Naive thymus-derived CD4-positive, alpha-beta T cell (primary cell): ENCODE measurements at places on chromosomes 12 and 14.

GRCh38 chr12:30021051-30021833, 237.5 kb upstream of the TMTC1 start:
- DNase-seq = no peak

GRCh38 chr12:104505095-104505818, 48.5 kb downstream of the CHST11 start:
- DNase-seq = no peak

- DNase-seq = no peak
Observed at GRCh38 chr14:49189375-49189774, 396.8 kb downstream of the RPS29 start.

DNA sequence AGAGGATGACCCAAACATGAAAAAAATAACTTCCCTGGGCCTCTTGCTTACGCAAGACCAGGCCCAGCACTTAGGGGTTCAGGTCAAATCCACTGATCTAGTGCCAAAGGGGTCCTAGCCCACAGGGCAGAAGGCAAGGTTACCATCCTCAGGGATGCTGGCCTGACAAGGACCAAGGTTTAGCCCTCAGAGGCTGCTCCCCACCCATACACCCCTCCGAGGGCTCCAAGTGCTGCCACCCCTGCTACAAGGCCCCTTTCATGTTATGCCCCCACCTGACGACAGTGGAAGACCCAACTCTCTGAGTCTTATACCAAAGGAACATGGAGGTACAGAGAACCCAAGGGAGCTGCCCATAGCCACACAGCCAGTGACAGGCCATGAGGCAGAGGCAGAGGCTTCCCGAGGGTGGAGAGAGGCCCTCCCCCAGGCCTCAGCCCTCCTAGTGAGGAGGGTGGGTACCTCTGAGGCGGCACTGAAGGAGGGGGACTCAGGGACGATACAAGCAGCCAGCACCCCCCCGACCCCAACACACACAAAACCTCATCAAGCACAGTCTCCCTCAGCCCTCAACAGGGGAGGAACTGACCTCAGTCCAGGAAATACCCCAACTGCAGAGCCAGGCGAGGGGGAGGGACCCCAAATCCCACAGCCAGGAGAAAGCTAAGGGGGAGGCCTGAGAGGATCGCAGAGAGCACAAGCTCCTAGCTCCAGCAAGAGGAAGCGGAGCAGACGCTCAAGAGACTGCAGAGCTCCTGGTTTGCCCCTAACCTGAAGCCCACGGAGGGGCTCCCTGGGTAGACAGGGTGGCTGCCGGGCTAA, 37.0 kb downstream of the ANAPC7 start:
- DNase-seq = no peak
